SJSA1 (cell line): ENCODE measurements at places on chromosomes 2 and 18.

DNA sequence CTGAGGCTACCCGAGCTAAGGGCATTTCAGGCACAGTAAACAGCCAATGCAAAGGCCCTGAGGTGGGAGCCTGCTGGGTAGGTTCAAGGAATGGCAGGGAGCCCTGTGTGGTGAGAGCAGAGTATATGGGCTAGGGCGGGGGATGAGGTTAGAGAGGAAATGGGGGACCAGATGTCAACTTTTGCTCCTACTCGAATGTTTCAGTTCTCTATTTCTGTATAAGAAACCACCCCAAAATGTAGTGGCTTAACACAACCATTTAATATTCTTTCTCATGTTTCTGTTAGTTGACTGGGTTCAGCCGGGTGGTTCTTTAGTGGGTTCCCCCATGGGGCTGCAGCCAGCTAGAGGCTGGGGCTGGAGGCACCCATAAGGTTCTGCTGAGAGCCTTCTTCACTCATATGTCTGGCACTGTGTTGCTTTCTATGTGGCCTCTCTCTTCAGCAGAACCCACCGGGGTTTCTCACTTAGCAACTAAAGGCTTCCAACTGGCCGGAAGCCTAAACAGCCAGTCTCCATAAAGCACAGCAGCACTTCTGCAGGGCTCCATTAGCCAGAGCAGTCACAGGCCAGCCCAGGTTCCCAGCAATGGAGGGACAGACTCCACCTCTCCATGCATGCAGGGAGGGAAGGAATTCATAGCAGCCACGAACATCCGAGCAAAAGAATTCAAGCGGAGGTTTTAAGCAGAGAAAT lies 5.6 kb upstream of the ATOH8 start:
- no peak for DNase-seq

DNA sequence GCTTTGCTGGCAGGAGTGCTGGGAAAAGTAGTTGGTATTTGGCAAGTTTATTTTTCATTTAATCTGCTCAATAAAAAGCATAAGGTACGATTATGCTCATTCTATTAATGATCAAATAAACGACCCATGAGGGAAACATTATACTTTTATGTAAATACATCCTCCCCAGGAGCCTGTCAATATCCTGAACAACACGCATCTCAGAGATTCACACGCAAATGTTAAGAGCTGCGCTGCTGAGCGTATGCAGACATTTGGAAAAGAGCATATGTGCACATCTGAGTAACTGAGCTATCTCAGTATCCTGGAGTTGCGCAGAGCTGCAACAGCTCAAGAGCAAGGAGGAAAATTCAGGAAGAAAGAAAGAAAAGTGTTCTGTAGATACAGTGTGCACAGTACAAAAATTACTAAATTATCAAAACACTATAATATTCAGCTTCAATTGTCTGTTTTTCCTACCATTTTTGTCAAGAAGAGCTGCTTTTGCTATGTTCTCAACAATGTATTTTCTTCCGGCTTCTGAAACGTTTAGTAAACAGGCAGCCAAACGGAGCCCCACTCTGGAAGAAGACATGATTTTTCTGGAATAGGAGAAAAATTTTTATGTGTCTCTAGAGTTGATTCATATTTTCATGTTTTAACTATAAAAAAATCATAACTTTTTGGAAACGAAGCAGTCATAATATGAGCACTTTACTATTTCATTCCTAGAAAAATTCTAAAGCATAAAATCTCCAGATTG lies 2.4 kb downstream of the FTCDNL1 start:
- DNase-seq: no peak

DNA sequence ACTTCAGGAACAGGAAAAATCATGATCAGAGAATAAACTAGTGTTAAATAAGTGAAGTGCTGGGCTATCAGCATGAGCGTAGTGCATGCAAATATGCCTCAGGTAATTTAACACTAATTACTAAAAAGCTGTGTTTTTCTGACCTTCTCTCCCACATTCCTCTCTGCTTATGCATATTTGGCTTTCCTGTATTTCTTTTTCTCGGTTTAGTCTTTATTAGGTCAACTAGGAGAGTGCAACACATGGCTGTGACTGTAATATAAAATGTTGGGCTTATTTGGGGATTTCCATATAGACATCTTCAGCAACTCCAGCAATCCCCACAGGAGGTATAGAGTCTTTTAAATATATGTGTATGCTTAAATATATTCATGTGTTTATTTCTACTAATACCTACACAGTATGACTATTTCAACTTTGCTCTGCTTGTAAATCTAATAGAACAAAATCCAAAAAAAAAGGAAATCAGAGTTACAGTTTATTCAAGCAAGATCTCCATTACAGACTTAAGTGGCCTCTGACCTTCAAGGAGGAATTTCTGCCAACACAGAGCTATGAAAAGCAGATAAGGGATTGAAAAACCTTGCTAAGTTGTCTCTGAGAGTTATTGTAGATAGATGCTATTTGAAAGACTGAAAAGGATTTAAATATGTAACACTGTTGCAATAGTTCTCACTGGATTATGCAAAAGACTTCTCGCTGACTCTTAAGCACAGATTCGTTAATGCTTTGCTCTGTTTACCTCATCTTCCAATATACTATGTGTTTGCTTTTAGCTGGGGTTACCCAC lies 359.5 kb upstream of the RGPD4 start:
- DNase-seq: no peak

- no peak for DNase-seq
These were observed 200.3 kb upstream of the ID2 start for GRCh38 chr2:8481463-8482009.

DNA sequence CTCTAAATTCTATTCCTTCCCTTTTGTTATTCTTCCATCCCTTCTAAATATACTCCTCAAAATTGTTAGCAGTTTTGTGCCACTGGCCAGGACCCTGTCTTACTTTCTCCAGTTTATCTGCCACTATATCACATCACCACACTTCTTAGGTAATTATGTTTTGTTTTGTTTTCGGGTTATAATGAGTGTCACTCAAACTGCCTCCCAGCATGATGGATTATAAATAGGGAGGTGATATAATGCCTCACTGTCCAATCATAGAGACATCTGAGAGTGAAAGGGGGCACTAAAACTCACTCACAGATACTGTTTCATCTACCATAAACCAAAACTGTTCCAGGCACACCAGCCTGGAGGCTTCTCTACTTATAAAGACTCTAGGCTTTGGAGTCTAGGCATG lies 3.5 kb downstream of the RSAD2 start:
- no peak for DNase-seq
